ENCODE measurements at places on chromosomes 12 and 14.

- no peak for DNase-seq
Observed at GRCh38 chr12:32483499-32483898, 84.1 kb downstream of the FGD4 start.

DNA sequence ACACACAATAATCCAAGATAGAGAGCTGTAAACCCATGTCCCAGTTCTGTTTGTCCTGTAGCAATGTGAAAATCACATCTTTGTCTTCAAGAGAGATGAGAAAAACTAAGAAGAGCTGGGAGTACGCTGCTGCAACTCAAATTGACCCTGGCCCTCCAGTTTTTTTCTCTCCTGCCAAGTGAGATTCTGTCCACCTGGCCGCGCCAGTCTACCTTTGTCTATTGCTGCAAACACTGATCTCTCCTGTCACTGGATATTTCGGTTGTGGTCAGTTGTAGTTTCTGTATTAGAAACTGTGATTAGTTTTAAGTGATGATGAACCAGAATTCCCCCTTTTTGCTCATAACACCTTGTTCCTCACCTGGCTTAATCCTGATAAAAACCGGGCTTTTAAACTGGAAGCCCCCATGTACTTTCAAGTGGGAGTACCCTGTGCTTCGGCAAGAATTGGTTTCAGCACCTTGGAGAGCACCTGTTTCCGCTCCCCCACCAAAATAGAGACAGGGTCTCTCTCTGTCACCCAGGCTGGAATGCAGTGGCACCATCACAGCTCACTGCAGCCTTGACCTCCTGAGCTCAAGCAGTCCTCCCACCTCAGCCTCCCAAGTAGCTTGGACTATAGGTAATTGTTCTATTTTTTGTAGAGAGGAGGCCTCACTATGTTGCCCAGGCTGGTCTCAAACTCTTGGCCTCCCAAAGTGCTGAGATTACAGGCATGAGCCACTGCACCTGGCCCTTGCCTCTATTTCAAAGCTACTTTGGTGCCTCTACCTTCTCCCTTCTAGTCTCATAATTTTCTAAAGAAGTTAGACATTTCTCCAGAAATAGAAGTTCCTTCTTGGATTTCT, 156.8 kb downstream of the PHETA1 start:
- no peak for DNase-seq

GRCh38 chr12:119020406-119021360, 39.3 kb downstream of the SRRM4 start:
- DNase-seq = no peak

- DNase-seq = no peak
Observed at GRCh38 chr12:117733549-117733805, 235.3 kb downstream of the KSR2 start.

DNA sequence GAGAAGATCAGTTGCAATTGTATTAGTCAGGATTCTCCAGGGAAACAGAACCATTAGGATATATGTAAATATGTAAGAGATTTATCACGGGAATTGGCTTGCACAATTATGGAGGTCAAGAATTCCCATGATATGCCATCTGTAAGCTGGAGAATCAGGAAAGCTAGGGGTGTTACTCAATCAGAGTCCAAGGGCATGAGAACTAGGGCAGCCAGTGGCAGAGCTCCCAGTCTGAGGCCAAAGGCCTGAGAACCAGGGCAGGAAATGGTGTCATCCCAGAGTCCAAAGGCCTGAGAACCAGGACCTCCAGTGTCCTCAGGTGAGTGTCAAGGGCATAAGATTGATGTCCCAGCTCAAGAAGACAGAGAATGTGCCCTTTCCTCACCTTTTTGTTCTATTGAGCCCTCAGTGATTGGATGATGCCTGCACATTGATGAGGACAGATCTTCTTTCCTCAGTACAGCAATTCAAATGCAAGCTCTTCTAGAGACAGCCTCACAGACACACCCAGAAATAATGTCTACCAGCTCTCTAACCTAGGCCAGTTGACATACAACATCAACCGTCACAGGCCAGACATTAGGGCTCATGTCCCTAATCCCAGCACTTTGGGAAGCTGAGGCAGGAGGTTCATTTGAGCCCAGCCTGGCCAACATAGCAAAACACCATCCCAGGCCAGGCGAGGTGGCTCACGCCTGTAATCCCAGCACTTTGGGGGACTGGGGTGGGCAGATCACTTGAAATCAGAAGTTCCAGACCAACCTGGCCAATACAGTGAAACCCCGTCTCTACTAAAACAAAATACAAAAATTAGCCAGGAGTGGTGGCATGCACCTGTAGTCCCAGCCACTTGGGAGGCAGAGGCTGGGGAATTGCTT, 34.9 kb upstream of the ZNF740 start:
- no peak for DNase-seq

DNA sequence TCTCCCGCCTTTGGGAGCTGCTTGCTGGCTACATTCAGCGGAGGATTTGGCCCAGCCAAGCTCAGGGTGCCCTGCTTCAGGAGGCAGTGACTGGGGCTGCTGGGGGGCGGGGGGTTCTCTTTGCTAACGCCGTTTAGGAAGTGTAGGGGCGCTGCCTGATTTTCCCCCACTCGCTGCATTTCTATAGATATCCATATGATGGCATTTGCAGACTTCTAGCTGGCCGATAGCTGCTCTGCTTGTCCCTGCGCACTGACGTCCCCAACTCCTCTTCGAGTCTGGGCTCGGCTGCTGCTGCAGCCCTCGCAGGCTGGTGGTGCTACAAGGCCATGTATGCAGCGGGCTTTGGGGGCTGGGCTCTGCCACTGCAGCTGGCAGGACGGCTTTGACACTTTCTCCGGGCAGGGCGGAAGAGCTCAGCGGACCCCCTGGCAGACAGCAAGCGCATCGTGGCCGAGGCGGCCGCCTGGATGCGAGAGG, 3.1 kb downstream of the LRFN5 start:
- DNase-seq = no peak

- DNase-seq = no peak
Observed at GRCh38 chr12:30529489-30530269, 166.0 kb downstream of the IPO8 start.

GRCh38 chr12:50246873-50247612, 36.3 kb downstream of the LIMA1 start:
- no peak for DNase-seq

- no peak for DNase-seq
Observed at GRCh38 chr12:27709932-27710591, 570 bp upstream of the MRPS35 start.

DNA sequence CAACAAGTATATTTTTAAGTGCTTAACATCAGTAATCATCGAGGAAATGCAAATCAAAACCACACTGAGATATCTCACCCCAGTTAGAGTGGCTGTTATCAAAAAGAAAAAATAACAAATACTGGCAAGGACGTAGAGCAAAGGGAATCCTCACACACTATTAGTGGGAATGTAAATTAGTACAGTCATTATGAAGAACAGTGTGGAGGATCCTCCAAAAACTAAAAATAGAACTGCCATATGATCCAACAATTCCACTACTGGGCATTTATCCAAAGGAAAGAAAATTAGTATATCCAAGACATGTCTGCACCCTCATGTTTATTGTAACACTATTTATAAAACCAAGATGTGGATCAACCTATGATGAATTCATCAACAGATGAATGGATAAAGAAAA, 149.0 kb upstream of the PWP1 start:
- DNase-seq = no peak

GRCh38 chr14:97298331-97298730, 501.1 kb downstream of the VRK1 start:
- DNase-seq = no peak

DNA sequence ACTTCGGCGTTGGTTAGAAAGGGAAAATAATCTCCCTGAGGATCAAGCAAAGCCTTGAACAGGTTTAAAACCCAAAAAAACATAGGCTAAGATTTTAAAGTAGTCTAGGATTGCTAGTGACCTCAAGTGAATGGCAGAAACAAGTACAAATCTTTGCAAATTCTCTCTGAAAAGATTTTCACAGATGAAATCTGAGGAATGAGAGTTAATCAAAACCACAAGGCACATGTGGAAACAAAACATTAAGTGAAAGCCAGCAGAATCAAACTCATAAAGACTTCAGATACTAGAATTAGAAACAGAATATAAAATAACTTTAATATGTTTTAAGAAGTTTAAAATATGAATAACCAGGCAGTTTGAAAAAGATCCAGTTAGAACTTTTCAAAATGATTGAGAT, 52.2 kb upstream of the CFL2 start:
- DNase-seq = no peak

- no peak for DNase-seq
Observed at GRCh38 chr14:105258846-105259245, 10.5 kb downstream of the BTBD6 start.

GRCh38 chr12:102918840-102919239, 1.8 kb upstream of the PAH start:
- DNase-seq = no peak

All from activated CD4-positive, alpha-beta T cell treated with anti-CD3 and anti-CD28 coated beads for 1 hour (primary cell).